ENCODE measurements at places on chromosomes 1 and 21.

DNA sequence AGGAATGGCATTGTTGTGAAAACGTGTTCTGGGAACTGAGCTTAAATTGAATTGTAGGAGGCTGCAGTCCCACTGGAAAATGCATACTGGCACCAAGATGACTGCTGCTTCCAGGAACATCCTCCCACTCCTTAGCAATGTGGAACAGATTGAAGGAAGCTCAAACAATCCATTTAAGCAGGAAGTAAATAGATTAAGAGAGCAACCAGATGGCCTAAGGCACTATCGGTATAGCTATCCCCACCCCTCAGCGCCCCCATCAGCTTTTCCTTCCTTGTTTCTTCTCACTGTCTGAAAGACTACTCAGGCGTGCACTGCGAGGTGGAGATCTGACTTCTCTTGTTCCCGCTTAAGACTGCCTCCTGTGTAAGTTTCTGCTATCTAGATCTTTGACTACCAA is 4.0 kb upstream of the IFI16 start:
- DNase-seq, result no peak

- no peak for DNase-seq
These were observed 39.8 kb upstream of the RAB4A start for GRCh38 chr1:229230893-229231753.

DNA sequence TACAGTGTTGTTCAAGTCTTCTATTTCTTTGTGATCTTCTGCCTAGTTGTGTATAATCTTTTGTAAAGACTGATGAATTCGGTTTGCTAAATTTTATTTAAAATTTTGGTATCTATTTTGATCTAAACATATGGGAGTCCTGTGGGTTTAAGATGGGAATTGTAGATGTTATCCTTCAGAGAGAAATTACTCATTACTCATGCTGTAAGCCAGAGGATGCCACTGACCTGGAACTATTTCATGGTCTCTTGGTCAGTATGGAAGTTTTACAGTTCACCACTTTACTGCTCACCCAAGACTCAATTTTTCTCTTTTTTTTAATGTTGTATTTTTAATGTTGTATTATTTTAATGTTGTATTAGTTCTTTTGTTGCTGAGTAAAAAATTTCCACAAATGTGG is 138.6 kb upstream of the B3GALT2 start:
- DNase-seq, result no peak

DNA sequence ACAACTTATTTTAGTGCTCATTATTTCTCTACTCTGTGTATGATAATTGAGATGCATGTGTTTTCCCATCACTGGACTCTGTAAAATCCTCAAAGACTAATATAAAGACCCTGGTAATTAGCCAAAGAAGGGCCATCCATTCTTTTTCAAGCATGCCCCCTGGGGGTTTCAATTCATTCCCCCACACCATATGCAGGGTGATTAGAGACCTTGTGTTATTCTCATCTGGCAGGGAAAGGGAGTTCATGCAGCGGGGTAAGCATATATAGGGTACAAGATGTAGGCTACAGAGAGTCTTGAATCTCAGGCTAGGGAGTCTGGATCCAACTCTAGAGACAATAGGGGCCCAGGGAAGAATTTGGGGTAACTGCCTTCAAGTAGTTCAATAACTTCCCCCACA is 166.5 kb downstream of the TNR start:
- DNase-seq, result no peak

- DNase-seq, result peak; percentile 83
These were observed 81.5 kb upstream of the UBE2U start for GRCh38 chr1:64121766-64122385.

- DNase-seq, result no peak
These were observed 25.6 kb upstream of the ENO1 start for GRCh38 chr1:8903908-8904650.

GRCh38 chr1:61397935-61398334 is 315.6 kb downstream of the NFIA start:
- DNase-seq, result no peak

DNA sequence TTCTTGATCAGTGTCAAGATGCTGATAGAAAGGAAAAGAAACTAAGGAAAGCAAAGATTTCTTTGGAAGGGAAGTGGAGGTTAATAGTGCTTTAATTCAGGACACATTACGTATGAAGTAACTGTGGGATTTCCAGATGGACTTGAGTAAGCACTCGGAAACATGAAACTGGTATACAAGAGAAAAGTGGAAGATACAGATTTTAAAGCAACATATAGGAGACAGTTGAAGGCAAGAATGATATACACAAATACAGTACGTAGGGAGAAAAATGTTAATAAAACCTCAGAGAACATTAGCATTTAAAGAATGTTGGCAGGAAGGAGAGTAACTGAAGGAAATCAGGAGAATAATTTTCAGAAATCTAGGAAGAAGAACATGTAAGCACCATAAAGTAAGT is 730.9 kb upstream of the ADGRL2 start:
- DNase-seq, result no peak

DNA sequence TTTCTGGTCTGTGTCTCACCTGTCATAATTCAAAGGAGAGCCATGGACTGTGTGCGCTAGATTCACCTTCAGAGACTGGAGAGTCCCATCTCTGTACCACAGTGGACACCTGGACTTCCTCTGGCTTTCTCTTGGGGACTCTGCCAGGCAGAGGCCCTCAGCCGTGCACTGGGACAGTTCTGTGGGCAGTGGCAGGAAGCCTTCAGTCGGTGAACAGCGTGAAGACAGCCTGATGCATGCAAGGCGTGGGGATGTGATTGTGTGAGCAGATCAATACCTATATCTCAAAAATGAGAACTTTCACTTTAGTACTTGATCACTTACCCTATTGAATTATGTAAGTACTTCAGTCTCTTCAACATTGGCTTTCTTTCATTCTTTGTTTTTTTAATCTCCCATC is 245.3 kb downstream of the DISC1 start:
- DNase-seq, result no peak

Data from G401 (cell line).